ENCODE measurements at places on chromosomes 5 and 9.
A peak's percentile ranks its signal among the peaks of the same experiment; 100 is the strongest.

GRCh38 chr9:6930827-6931226 lies 173.1 kb downstream of the KDM4C start:
- no peak for DNase-seq

- peak; percentile 67 for DNase-seq
Measured at GRCh38 chr9:94692601-94693000, 33.9 kb upstream of the AOPEP start.

DNA sequence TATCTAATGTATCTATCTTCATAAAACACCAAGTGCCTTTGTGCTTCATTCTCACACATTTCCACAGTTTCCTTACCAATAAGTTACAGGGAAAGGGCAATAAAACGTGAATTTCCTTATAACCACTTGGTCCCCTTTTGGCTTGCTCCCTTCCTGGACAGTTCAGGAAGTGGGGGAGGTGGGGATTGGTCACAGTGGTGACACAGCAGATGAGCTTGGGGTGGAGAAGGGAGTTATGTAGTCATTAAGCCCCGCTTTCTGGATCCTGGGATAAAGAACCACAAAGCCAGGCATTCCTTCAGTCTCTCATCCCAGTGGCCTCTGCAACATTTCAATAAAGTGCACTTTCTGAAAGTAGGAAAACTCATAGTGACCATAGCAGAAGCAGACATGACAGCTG lies 47.1 kb upstream of the FYB1 start:
- DNase-seq, result no peak

DNA sequence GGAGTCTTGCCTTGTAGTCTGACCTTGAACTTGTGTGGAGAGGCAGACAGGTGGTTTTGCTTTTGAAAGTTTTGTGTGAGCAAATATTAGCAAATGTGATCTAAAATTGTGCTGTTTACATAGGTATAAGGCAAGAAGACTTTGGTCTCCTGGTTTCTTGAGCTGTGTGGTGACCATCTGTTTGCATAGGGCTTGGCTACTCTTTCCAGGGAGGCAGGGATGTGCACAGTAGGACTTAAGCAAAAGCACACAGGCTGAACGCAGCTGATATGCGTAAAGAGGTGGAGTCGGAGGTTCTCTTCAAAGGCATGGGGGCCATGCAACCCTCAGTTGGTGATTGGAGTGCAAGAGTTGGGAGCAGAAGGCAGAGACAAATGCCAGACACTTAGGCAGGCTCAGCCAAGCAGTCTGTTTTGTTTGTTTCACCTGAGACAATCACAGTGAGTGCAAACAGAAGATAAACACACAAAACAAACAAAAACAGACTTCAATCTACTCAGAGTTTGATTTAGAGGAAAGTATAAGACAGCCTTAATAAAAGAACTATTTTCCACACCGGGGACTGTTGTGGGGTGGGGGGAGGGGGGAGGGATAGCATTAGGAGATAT lies 744.2 kb downstream of the MTRR start:
- DNase-seq, result no peak

DNA sequence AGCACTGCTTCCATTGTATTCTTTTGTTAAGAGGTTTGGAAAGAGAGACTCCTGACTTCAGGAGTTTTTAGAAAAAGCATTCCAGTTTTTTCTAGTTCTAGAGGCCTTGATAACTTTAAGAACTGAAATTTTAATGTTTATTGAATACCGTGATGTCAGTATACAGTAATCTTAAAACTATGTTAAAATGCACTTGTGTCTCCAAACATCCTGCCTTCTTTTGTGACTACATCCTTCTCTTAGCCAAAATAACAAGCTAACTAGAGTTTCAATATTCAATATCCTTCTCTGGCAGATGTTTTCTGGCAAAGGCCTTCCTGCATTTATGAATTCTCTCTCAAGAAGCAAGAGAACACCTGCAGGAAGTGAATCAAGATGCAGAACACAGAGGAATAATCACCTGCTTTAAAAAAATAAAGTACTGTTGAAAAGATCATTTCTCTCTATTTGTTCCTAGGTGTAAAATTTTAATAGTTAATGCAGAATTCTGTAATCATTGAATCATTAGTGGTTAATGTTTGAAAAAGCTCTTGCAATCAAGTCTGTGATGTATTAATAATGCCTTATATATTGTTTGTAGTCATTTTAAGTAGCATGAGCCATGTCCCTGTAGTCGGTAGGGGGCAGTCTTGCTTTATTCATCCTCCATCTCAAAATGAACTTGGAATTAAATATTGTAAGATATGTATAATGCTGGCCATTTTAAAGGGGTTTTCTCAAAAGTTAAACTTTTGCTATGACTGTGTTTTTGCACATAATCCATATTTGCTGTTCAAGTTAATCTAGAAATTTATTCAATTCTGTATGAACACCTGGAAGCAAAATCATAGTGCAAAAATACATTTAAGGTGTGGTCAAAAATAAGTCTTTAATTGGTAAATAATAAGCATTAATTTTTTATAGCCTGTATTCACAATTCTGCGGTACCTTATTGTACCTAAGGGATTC lies 43.1 kb downstream of the NDFIP1 start:
- peak; percentile 58 for DNase-seq

- peak; percentile 47 for DNase-seq
Measured at GRCh38 chr5:180470966-180471582, 23.1 kb upstream of the CNOT6 start.

GRCh38 chr5:122697191-122697590 lies 77.7 kb upstream of the SNX2 start:
- no peak for DNase-seq

GRCh38 chr5:34657274-34657921 lies 1.3 kb downstream of the RAI14 start:
- peak; percentile 17 for DNase-seq

- DNase-seq, result no peak
Measured at GRCh38 chr9:137680444-137681358, 61.9 kb downstream of the EHMT1 start.

GRCh38 chr5:174229514-174230370 lies 184.2 kb downstream of the NSG2 start:
- no peak for DNase-seq

GRCh38 chr5:146751781-146752401 lies 126.7 kb downstream of the PPP2R2B start:
- DNase-seq, result peak; percentile 10

DNA sequence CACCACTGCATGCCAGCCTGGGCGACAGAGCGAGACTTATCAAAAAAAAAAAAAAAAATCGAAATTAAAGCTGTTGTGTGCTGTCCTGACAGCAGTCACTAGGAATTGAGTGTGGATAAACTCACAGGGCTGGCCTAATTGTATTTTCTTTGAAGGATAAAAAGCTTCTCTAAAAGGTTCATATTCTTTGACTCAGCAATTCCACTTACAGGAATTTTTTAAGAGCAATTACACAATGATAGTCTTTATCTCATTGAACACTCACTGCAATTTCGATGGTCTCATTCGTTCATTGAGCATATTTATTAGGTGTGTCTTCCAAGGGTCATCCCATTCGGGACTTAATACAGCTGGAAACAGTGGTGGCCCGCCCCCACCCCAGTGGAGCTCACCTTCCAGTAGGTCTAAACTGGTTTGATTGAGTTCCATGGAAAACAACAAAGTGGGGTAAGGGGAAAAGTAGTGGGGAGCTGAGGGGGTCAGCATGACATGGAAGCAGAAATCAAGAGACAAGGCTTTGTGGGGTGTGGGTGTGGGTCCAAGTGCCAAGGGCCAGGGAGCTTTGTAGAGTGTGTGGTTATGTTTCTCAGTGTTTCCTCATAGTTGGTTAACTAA lies 6.7 kb downstream of the CDK9 start:
- no peak for DNase-seq

- DNase-seq, result no peak
Measured at GRCh38 chr9:71306134-71306533, 184.7 kb upstream of the TRPM3 start.

DNA sequence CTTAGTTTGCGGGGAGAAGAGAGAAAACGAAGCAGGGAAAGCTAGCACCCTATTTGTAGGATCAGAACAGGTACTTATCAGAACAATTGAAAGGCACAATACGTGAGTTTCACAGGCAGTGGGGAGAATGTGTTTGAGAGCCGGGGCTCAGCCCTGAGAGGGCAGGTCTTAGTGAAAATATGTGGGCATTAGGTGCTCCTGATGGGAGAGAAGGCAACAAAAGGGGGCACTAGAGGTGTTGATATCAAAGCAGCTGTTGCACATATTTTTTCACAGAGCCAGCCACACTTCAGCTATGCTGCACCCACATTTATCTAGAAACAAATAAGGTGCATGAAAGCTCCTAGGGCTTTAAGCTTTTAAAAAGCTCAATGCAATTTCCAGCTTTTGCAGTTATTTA lies 99.7 kb upstream of the MAN2A1 start:
- DNase-seq, result peak; percentile 55

GRCh38 chr5:1799110-1799601 lies 481 bp downstream of the MRPL36 start:
- DNase-seq, result no peak

- no peak for DNase-seq
Measured at GRCh38 chr5:19099195-19099594, 888.8 kb downstream of the CDH18 start.

GRCh38 chr5:133029416-133029815 lies 3.1 kb upstream of the ZCCHC10 start:
- DNase-seq, result no peak

DNA sequence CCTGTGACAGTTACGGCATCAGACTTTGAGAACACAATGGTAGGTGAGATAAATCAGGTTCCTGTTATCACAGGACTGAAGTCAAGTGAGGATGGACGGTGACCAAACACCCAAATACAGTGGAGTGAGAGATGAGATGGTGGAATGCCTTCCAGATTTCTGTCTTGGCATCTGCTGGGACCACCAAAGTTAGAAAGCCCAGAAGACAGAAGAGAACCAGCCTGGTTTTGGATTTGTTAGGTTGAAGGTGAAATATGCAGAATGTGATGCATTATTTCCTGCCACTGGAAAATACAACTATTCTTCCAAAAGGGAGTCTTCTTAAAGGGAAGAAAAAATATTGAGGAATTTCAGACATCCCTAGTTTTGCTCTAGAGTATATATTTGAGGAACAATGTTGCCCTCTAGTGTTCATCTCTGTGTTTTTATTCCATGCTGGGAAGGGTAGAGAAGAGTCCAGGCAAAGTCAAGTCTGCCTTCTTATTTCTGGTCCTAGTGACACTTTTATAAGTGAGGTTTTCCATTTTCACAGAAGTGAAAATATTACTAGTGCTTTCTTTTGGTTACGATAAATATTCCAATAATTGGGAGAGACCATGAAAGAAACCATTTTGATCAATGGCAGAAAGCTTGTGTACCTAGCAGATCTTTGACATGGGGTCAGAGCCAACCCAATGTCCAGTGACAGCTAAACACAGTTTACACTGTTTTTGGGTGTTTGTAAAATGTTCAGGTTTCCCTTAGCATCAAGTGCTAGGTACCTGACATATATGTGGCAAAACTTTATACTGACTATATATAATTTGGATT lies 142.3 kb upstream of the ANKH start:
- no peak for DNase-seq

DNA sequence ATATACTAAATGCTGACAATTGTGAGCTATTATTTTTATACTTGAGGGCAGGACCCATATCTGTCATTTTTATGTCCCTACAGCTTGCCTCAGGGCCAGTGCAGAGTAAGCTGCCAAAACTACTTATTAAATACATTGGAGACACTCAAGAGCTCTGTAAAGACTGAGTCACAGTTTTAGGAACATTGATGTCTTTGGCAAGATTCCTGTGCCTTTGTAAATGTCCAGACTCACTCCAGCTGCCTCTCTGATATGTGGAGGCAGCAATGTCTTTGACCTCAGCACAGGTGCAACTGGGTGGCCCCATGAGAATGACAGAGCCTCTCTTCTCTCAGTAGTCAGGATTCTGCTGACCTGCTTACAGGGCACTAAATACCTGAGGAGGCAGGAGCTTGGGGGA lies 363.2 kb downstream of the OSTF1 start:
- DNase-seq, result no peak

DNA sequence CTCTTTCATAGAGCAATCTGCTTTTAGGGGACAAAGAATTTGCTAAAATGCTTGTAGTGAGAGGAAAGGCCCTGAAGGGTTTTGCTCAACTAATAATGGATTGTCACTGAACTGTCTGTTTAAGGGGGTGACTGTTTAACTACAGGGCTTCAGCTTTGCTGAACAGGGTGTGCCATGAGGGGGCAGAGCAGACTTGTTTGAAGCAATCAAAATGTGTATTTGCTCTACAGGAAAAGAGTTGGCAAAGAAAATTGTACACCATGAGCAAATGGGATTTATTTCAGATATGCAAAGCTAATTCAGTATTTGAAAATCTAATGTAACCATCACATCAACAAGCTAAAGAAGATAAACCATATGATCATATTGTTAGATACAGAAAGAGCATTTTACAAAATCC lies 154.3 kb downstream of the GABRG2 start:
- DNase-seq, result no peak

DNA sequence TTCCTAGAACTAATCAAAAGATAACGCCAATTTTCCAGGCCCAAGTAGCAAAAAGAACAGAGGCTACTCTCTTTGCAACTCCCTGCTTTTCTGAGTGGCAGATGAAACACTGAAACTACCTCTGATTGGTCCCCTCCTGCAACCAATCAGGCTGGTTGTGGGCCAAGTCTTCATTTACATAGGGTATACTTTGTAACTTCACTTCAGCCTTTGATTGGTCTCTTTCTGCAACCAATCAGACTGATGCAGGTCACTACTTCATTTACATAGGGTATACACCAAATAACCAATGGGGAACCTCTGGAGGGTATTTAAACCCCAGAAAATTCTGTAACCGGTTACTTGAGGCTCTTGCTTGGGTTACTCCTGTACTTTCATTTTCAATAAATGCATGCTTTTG lies 289.6 kb downstream of the MED10 start:
- no peak for DNase-seq

DNA sequence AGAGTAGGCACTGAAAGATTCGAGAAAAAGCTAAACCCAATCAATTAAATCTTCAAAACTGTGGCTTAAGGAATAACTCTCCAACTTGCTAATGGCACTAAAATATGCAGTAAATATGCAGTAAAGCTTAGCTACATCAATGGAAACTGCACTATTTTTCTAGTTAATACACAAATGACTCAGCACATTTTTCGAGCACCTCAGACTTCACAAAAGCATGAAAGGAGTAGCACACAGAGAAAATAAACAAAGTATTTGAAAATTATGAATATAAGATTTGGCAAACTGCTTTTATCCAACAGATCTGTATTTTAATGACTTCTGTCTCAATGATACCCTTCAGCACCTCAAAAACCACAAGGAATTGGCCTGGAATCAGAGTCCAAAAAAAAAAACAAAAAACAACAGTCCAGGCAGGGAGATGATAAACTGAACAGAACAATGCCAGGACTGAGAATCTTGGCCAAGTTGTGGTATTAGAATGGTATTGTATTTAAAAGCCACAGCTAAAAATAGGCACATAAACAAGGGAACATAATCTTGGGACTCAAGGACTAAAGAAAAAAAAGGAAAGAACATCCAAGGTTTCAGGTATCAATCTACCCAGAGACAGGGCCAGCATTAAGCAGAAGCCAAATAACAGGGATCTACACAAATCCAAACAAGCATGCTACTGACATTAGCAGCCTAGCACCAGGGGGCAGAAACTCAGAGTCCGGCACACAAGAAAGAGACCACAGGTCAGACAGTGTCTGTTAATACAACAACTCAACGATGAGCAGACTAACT lies 21.4 kb downstream of the TMEM245 start:
- peak; percentile 51 for DNase-seq

GRCh38 chr9:69633716-69634115 lies 38.5 kb downstream of the APBA1 start:
- DNase-seq, result no peak

- no peak for DNase-seq
Measured at GRCh38 chr9:89994988-89995613, 390.3 kb downstream of the GADD45G start.

- DNase-seq, result no peak
Measured at GRCh38 chr9:131474711-131475110, 28.0 kb upstream of the POMT1 start.
